Fibroblast of skin of left biceps (primary cell): ENCODE measurements at places on chromosomes 1 and 21.
A peak's percentile ranks its signal among the peaks of the same experiment; 100 is the strongest.

DNA sequence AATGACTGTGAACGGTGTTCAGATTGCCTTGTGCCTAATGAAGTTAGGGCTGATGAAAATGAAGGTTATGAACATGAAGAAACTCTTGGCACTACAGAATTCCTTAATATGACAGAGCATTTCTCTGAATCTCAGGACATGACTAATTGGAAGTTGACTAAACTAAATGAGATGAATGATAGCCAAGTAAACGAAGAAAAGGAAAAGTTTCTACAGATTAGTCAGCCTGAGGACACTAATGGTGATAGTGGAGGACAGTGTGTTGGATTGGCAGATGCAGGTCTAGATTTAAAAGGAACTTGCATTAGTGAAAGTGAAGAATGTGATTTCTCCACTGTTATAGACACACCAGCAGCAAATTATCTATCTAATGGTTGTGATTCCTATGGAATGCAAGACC, 96.6 kb downstream of the ZFYVE9 start:
- no peak for DNase-seq

GRCh38 chr1:33221385-33221758, 34.9 kb upstream of the ZNF362 start:
- DNase-seq = no peak

DNA sequence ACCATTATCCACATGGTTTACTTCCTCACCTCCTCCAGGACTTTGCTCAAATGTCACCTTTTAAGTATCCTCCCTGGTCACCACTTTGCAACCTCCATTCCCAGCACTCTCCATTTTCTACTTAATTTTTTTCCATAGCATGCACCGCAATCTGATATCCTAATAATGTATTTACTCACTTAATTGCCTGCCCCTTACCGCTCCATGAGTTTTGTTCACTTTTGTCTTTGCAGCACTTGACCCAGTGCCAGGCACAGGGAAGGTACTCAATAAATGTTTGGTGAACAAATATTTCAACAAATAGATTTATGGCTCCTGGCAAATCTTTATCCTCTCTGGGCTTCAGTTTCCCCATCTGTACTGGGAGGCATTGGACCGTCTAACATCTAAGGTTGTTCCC, 53.6 kb downstream of the UBE2T start:
- DNase-seq = no peak

DNA sequence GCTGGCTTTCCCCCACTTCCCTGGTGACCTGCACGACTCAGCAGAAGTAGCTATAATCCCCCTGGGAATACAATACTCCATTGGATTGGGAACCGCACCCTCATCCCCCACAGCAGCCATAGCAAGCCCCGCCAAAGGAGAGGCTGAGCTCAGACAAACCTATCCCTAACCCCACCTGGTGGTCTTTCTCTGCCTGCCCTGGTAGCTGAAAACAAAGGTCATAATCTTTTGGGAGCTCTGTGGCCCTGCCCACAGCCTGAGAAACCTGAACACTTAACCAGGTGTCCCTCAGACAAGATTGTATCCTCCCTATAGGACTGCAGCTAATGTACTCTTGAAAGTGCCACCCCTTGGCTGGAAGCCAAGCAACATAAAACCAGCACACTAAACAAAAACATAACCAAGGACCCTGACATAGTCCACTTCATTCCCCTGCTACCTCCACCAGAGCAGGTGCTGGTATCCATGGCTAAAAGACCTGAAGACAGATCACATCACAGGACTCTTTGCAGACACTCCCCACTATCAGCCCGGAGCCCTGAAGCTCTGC, 71.6 kb upstream of the RUNX1 start:
- DNase-seq = no peak

- DNase-seq = no peak
These were observed 1.1 kb downstream of the IL24 start for GRCh38 chr1:206898089-206898914.

DNA sequence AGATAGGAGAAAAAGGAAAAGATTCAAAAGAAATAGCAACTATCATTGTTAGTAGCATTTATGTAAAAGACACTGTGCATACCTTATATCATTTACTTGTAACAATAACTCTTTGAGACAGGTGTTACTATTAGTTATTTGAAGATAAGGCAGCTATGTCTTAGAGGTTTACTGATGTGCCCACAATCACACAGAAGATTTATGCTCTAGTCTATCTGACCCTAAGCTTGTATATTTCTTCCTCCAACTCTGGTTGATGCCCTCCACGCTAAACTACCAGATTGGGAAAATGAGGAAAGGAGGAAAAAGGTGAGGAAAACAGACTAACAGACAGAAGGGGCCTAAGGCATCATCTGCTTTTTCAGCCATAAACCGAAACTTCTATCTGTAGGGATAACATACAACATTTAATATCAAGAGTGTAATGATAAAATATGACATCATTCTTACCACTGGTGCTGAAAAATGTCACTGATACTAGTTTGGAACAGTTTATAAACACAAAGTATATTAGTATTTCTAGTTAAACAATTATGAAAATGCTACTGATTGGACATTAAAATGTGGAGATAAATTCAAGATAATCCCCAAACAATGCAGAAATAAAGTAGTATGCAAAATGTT, 5.1 kb downstream of the COLGALT2 start:
- no peak for DNase-seq

DNA sequence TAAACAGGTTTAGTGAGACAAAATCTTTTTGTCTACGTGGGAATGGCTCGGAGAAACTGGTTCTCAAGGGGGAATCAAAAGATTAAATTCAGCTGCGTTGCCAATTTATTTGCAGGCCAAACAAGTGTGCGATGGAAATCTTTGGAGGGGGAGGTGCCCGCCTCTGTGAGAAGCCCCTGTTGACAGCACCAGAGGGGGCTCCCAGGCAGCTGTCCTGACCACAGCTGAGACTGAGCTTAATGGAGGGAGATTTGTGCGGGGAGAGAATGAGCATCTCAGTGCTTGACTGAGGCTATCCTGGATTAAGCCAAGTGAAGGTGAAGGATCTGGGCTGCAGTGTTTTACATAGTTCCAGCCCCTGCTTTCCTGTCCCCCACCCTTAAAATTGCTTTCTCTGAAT, 169.7 kb downstream of the ATG4C start:
- no peak for DNase-seq

DNA sequence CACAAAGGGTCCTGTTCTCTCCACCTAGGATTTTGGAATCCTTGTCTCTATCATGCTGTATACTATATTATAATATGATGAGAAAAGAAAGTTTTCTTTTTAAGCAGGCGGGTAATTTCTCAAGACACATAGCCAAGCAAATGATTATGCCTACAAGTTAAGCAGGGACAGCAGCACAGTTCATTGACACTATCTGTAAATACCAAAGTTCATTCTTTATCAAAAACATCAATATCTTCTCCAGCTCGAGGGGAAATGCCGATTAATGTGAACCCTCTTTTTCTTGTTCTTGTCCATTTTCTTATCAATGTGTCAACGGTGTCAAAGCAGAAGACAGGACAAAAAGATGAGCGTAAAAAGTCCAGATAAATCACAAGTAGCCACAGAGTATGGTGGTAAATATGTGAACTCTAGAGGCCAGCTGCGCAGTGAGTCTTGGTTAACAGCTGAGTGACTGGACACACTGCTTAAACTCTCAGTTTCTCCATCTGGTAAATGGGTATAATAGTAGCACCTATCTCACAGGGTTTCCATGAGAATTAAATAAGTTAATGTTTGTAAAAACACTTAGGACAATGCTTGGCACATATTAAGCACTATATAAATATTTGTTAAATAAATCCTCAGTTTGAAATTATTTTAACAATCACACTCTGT, 30.9 kb downstream of the LPAR3 start:
- no peak for DNase-seq

DNA sequence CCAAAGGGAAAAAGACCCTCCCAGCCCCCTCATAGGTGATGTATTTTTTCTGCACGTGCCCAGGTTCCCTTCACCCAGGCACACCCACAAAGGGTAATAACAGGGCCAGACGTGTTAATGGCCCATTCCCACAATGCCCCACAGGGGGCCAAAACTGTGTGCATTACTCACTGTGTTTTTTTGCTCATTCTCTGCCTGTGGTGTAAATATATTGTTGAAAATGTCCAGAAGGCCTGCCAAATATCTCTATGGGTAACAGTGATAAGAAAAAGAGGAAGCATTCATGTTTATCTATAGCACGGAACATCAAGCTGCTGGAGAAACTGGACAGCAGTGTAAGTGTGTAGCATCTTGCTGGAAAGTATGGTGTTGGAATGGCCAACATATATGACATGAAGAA, 21.9 kb downstream of the RHEX start:
- DNase-seq = no peak

DNA sequence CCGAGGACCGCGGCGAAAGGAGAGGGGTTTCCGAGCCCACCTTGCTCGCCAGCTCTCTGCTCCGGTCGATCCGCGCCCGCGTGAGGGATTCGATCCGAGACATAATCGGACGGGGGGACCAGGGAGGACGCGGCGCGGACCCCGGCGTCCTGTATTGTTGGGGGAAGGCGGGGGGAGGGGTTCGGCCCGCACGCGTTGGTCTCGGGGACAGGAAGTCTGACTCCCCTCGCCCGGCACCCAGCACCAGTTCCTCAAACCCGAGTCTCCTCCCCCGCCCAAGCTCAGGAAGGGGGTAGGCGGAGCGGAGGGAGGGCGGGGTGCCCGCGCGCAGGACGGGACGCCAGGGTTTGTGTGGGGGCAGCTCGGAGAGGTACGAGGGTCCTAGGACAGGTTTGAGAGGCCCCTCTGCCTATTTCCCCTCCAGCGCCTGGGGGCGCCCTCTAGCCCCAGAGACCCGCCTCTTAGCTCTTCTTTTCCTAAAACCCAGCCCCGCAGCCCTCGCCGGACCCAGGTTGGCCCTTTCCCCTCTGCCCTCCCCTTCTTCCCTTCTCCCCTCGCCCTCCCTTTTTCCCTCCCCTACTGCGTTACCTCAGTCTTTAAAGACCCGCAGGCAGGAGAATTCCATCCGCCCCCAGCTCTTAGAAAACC, at the start of gene ARHGEF2:
TSS of gene ARHGEF2 (minus strand) at position 223 of the 648 bp plus-strand sequence. CDS start at position 103, 120 bp downstream.
- no peak for DNase-seq

DNA sequence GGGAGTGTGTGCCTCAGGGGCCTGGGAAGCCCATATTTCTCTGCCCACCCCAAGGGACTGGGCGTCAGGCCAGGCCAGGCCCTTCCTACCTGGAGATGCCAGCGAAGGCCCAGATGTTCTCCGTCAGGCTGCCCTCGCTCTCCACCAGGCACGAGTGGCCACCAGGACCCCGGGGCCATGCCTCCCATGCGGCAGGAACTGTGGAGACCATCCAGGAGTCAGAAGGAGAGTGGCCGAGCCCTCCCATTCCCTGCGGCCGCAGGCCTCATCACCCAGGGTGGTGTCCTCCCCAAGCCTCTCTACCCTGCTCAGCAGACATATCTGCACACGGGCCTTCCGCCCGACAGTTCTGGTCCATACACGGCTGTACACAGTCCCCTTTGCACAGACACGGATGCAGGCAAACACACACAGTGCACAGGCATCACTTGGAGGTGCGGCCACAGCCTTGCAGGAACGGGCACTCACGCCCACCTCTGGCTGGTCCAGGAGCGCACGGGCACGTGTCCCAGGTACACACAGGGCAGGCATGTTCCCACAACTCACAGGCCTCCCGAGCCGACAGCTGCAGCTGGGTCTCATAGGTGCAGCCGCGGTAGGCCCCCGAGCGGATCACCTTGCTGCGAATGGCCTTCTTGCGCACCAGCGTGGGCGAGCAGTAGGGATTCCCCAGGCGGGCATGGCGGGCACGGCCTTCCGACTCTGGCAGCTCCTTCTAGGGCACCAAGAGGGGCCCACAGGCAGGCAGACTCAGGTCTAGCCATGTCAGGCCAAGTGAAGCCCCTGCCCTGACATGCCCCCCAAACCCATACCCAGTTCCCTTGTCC, 5.9 kb upstream of the KIF17 start:
- DNase-seq = no peak

- no peak for DNase-seq
These were observed 40.8 kb upstream of the MPZL1 start for GRCh38 chr1:167681024-167681423.

- peak; percentile 1 for DNase-seq
These were observed 274.3 kb downstream of the USP25 start for GRCh38 chr21:16004086-16004485.

- peak; percentile 4 for DNase-seq
These were observed 90.3 kb upstream of the PAXBP1 start for GRCh38 chr21:32861866-32862265.

DNA sequence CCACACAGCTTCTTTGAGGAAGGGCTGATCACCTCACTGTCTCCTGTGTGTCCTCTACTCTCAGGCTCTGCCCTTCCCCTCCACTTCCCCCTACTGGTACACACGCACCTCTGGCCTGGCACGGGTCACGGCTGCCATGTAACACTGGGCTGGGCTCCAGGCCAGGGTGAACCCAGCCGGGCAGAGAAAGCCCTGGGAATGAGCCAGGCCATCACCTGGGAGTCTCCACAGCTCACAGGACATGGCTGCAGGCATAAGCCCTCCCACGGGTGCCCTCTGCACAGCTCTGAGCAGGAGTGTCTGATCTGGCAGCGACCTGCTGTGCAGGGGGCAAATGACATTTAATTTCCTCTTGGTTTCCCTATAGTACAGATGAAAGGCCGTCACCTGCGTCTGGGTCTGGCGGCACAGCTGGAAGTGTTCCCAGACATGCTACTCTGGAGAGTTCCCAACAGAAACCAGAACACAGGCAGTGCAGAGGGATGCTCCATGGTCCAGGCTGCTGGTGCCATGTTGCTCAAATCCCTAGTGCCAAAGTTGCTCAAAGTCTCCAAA, 61.2 kb downstream of the ERI3 start:
- no peak for DNase-seq

GRCh38 chr1:94000510-94001282, 91.5 kb upstream of the GCLM start:
- DNase-seq = no peak

- DNase-seq = no peak
These were observed 29.3 kb upstream of the SHISA4 start for GRCh38 chr1:201859424-201859823.

- DNase-seq = no peak
These were observed 20.6 kb downstream of the PGLYRP3 start for GRCh38 chr1:153292185-153292584.

- no peak for DNase-seq
These were observed 13.2 kb downstream of the SYT2 start for GRCh38 chr1:202697038-202697437.

- DNase-seq = no peak
These were observed at the start of gene B4GALT3 for GRCh38 chr1:161177112-161177935. TSS of gene B4GALT3 (minus strand) at chr1:161177507. CDS start at chr1:161176060, 1,447 bp downstream.

- no peak for DNase-seq
These were observed at the start of gene RAB25 for GRCh38 chr1:156060937-156061636. TSS of gene RAB25 (plus strand) at chr1:156061160. CDS start at chr1:156061401, 241 bp downstream.

GRCh38 chr1:154145986-154146385, 8.9 kb downstream of the NUP210L start:
- no peak for DNase-seq

GRCh38 chr1:79792219-79792930, 785.8 kb upstream of the ADGRL4 start:
- DNase-seq = no peak

DNA sequence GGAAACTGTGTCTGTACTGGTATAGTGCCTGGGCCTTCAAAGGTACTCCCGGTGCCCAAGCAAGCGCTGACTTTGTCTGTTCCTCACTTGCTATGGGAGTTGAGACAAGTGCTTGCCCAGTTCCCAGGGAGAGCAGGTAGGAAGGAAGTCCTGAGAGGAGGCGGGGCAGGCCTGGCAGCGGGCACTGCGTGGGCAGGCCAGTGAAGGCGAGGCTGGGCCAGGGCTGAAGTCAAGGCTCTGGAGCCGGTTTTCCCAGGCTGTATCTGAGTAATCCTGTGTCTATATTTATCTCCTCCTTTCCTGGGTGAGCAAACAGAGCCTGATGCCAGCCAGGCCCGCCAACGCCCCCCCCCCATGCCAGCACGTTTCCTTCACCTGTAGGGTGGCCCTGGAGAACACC, 15.9 kb upstream of the EDN2 start:
- DNase-seq = no peak
